MG63 (cell line): ENCODE measurements at places on chromosomes 4 and X.

- DNase-seq: no peak
These were observed 18.4 kb downstream of the IL21 start for GRCh38 chr4:122602277-122603142.

- no peak for DNase-seq
These were observed 23.9 kb downstream of the EFHC2 start for GRCh38 chrX:44319550-44319949.

DNA sequence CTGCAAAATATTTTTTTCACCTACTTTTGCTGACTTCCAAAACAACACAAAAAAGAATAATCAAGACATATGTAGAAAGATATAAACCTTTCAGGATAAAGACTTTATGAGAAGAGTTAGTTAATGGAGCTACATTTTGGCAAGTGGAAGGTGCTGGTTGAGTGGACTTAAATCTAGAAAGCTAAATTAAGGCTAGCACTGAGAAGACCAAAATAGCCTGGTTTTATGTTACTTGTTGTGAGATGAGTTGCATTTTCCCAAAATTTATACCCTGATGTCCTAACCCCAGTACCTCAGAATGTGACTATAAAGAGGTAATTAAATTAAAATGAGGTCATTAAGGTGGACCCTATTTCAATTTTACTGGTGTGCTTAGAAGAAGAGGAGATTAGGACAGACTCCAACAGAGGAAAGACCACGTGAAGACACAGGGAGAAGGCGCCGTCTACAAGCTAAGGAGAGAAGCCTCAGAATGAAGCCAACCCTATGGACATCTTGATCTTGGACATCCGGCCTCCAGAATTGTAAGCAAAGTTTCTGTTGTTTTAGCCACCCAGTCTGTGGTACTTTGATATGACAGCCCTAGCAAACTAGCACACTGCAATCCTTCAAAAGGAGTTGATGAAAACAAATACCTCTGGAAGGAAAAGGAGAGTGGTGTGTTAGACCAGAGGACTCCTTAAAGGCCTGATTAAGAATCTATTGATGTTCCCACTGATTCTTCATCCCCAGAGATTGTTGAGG, 67.4 kb downstream of the FGFBP1 start:
- no peak for DNase-seq

DNA sequence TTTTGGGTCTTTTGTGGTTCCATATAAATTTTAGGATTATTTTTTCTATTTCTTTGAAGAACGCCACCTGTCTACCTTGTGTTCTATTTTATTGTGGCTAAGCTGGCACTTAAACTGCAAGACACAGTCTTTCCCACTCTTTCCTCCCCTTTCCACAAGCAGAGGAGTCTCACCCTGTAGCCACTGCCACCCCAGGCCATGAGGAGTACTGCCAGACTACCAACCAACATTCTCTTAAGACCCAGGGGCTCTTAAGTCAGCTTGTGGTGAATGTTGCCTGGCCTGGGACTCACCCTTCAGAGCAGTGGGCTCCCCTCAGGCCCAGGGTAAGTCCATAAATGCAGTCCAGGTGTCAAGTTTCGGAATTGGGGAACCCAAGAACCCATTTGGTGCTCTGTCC, 58.0 kb upstream of the FMR1 start:
- DNase-seq: no peak

DNA sequence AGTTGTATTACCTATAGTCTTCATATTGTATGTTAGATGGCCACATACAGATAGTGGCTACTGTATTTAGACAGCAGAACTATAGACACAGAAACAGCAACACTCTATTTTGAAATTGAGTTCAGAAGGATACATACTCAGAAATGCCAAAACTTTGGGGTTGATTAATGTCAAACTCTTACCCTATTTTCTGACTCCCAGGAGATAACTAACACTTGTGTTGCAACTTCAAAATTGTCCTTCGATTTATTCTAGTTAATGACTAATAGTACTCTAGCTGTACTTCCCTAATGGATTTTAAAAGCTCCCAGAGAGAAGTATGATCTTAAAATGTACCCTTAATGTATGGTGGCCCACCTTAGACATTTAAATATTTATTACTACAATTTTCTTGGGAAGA, 229.9 kb upstream of the UGT8 start:
- no peak for DNase-seq

DNA sequence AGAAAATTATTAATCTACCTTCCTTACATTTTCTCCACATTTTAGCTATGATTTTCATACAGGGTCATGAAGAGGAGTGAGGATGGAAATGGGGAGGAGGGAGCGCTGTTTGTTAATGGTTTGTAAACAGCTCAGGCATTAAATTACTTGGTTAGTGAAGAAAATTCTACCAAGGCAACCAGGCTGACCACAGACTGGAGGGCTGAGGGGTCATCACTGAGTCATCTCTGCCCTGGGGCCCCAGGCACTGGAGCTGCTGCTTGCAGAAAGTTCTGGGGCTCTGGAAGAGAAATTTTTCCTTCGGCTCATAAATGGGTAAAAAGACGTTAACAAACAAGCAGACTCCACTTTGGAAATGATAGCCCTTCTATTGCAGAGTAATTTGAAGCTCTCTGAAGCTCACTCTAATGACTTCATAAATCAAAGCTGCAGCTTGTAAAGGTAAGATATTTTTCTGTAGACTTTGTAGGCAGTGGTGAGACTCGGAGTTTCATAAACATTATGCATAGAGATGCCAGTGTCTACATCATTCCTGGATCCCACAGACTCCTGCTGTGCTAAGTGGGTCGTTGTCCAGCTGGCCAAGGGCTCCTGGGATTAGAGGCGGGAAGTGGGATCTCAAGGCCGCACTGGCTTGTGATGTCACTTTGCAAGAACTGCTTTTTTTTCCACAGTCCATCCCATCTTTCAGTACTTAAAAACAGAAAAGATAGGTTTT, 159.6 kb downstream of the PTTG2 start:
- DNase-seq: peak; percentile 72

GRCh38 chr4:119138046-119138445, 2.4 kb downstream of the MYOZ2 start:
- DNase-seq: no peak

DNA sequence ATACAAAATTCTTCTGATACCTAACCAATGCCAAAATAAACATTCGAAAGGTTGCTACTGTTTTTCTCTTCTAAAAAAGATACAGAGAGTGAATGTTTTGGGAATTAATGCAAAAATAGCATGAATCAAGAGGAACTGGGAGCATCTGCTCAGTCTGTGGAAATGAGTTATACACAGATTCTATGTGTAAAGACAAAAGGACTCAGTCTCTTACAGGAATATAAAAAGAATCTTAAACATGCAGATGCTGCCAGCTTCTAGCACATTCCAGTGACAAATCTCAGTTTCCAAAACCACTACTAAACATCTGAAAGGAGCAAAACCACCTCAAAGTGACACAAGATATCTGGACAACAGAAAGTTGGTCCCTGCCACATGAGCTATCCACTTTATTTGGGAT, 55.0 kb downstream of the PAPSS1 start:
- no peak for DNase-seq

DNA sequence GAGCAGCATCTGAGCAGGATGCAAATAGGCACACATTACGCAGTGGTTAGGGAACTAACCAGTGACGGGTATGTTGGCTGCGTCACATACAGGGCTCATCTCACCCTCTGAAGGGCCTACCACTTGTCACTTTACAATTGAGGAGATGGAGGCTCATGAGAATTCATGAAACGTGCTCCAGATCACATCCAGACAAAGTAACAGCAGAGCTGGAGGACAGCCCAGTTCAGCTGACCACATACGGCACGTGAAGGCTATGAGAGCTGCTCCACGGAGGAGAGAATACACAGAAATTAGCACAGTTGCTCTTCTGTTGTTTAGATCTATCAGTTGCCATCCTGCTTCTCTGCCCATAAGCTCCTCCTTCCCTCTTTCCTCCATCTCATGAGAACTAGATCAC, 78.4 kb downstream of the FAM9B start:
- no peak for DNase-seq

- DNase-seq: no peak
These were observed 24.8 kb downstream of the SLC2A9 start for GRCh38 chr4:9996319-9997110.

DNA sequence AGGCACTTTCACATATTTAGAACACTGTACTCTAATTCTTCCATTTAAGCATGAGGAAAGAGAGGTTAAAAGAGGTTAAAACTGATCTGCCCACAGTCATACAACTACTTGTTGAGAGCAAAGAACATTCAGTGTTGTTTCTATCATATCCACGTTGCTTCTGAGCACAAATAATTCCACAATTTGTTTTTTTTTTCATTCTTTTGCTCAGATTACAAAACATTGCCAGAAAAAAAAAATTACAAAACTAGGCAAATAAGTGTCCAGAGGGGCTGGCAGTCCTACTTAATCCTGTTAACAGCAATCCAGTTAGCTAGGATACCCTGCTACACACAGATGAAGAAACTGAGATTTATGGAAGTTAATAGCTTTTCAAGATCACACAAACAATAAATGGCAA, 6.3 kb upstream of the USP53 start:
- no peak for DNase-seq

DNA sequence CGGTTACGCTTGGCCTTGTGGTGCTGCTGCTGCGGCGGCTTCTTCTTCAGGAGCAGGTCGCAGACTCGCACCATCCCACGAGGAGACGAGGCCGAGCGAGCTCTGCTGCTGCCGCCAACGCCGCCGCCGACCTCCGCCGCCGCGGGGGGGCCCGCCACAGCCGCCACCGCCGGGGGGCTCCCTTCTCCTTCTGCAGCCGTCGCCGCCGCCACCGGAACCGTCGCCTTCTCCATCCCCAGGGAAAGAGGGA, 237 bp downstream of the ANKRD17 start:
- DNase-seq: no peak

DNA sequence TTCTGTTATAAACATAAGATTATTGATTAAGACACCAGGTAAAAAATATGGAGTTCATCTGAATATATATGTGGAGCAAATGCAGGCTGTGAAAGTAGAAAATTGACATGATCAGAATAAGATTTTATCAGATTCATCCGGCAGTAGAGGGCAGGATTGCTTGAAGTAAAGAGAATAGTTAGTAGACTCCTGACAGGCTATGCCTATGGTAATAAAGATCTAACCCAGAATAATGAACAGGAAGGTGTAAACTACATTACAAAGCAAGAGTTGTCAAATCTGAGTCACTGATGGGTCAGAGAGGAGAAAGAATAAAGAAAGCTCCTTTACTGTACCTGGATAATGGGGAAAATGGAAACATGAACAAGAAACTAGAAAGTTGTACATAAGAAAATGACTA, 20.8 kb upstream of the TMEM184C start:
- DNase-seq: no peak

DNA sequence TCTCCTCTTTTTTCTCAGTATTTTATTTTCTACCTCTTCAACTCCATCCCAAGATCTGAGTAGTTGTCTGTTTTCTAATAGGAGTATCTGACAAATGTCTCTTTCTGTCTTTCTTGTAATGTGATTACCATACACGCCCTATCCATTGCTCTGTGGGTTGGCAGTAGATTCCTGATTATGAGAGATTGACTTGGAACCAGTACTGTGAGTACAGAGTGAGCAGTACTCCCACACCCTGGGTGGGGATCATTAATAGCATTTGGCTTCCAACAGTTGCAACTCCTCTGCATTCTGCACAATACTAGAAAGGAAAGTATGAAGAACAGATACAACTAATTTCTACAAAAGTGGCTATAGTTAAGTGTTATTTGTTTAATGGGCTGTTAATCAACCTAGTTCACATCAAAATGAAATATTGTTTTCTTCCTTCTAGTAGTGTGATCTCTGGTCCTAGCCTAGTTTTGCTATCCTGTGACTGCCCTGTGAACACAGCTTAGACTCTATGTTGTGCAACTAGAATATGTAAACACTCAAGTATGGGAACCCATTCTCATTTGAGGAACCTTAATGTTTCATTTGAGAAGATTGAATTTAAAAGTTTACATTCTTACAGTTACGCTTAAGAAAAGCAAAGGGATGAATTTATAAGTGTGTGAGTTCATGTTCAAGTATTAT, 112.9 kb downstream of the PTPN13 start:
- no peak for DNase-seq

- no peak for DNase-seq
These were observed 183.1 kb upstream of the S100G start for GRCh38 chrX:16466640-16467432.

GRCh38 chr4:158038718-158039117, 134.1 kb downstream of the GASK1B start:
- DNase-seq: no peak

DNA sequence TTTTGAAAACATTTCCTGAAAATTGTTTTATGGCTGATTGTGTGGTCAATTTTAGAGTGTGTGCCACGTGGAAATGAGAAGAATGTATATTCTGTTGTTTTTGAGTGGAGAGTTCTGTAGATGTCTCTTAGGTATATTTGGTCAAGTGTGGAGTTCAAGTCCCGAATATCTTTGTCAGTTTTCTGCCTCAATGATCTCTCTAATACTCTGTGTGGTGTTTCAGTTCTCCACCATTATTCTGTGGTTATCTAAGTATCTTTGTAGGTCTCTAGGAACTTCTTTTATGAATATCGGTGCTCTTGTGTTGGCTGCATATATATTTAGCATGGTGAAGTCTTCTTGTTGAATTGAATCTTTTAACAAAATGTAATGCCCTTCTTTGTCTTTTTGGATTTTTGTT, 113.3 kb downstream of the LINC00632 start:
- no peak for DNase-seq

GRCh38 chr4:89814362-89814761, 22.6 kb downstream of the SNCA start:
- DNase-seq: no peak

- no peak for DNase-seq
These were observed 1.5 kb downstream of the DGKQ start for GRCh38 chr4:971666-972500.

DNA sequence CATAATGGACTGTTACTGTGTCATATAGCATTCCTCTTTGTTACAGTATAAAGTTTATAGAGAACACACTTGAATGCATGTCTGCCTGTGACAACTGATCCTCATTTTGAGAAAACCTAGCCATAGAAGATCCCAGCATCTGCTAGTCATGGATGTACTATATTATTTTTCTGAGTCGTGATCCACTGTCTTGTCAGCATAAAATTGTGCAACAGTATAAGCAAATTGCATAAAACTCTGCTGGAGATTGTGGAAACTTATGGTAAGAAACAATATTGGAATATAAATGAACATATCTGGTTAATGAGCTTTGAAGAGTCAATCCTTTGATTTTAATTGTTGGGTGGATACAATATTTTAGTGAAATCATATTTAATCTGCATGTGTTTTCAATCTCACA, 3.6 kb downstream of the NEIL3 start:
- DNase-seq: no peak

GRCh38 chrX:70331161-70331560, 41.3 kb downstream of the KIF4A start:
- no peak for DNase-seq

DNA sequence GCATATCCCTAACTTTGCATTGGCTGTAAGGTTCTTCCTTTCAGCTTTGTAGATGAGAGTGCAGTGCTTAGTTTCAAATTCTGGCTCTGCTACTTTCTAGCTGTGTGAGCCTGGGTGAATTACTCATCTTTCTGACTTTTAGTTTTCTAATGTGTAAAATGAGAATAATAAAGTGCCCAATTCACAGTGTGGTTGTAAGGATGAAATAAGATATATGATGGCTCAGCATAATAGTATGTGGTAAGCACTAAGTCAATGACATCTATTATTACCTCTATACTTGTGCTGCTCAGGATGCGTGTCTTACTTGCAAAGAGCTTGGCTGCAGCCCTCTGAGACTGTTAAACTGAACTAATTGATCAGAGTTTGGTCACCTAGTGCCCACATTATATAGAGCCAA, 30.6 kb upstream of the ETNPPL start:
- DNase-seq: no peak

- no peak for DNase-seq
These were observed 54.6 kb downstream of the FRMPD3 start for GRCh38 chrX:107504006-107504405.
